Activated naive CD4-positive, alpha-beta T cell treated with anti-CD3 and anti-CD28 coated beads, Interleukin-2, amount 50 U/mL, for 16 hours (primary cell): ENCODE measurements at places on chromosomes 12 and 14.

- no peak for DNase-seq
Measured at GRCh38 chr12:65859519-65859918, 35.2 kb downstream of the HMGA2 start.

DNA sequence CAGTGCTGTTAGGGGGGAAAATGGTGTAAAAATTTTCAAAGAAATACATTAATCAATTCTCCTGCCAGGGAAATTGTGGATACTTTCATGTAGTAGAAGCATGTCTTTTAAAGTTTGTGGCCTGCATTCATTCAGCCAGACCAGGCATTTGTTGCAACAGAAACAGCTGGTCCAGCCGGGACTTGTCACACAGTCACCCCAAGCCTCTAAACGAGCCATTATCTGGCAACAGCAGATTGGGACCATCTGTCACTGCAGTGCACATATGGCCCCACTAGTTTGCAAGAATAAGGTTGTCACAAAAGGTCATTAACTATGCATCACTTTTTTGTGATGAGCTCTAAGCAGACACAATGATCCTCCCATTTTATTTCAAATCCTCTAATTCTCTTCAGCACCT lies 193.9 kb downstream of the PHLDA1 start:
- no peak for DNase-seq

DNA sequence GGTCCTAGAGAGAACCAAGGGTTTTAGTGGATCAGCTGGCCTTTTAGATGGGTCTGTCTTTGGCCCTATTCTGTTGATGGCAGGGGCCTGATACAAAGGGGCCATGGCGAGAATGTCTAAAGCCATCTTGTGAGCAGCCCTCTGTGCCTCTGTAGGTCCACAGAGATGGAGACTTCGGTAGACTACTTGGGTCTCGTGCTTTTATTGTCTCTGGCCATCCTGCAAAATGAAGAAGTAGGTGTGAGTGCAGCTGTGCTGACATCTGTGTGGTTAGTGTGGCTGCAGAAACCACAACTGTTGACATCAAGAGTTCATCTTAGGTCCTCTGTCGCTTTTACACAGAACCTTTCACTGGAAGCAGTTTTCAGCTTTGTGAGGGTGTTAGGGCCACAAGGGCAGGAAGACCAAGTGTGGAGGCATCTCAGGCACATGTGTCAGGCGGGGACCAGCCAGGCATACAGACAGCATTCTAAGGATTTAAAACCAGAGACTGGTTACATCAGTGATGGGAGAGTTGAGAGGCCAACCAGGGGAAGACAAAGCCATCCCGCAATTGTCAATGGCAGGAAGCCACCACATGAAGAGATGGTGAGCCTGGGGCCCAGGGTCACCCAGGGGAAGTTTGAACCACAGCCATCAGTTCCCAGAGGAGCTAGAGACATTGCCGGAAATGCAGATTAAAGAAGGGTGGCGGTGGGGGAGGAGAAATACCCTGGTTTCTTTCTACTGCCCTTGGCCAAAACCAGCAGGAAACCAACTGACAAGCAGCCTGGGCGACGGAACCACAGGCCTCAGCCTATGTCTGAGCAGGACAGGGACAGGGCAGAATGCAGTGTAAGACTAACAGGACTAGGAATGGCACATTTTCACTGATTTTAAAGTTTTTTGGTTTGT lies 13.0 kb upstream of the TPCN1 start:
- no peak for DNase-seq

DNA sequence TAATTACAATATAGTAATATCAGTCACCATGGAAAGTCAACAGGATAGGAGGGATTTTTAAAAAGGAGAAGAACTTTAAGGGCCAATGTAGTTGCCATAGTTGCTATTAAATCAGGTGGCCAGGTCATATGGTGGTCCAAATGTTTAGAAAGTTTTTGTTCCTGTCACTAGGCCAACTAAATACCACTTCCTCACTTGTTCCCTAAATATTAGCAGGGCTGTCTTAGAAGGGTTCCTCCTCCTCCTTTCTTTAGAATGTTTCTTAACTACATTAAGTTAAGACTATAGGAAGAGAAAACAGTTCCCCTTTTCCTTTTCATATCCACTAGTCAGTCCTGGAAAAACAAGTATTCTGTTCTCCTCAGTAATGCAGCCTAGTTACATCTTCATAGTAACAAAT lies 50.3 kb downstream of the MON2 start:
- DNase-seq, result no peak

DNA sequence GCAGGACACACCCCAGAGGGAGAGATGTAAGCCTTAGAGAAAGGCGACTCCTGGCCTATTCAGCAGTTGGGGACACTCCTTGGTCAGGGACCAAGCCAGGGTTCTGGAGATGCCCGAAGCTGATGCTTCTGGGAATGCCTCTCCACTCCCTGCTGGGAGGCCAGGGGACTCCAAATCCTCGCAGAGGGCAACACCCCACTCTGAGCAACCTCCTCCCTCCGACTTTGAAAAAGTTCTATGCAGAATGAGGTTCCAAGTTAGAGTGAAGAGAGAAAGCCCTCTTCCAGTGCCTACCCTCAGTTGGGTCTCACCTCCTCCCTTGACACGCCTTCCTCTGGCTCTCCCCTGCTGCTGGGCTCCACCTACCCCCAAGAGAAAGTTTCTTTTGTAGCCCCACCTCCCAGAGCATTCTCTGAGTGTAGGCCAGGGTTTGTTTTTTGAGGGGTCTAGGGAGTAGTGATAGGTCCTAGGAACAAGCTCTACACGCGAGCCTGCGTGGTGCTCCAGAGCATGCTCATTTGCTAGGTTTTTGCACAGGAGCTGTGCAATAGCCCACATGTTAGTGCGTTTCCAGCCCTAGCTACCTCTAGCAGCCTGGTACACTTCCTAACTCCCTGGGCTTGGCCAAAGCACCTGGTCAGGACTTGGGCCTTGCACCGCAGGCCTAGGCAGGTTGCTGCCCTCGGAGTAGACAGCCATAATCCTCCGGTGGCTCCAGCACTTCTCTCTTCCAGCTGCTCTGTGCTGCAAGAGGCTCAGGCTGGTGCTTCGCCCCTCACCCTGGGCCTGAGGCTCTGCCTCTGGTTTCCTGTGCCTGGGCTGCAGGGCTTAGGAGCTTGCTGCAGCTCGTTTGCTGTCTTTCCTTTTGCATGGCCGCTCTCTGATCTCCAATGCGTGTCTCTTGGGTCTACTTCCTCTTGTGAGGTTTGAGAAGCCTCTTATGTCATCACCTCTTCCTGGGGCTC lies 590 bp upstream of the CEBPE start:
- peak; percentile 25 for DNase-seq

DNA sequence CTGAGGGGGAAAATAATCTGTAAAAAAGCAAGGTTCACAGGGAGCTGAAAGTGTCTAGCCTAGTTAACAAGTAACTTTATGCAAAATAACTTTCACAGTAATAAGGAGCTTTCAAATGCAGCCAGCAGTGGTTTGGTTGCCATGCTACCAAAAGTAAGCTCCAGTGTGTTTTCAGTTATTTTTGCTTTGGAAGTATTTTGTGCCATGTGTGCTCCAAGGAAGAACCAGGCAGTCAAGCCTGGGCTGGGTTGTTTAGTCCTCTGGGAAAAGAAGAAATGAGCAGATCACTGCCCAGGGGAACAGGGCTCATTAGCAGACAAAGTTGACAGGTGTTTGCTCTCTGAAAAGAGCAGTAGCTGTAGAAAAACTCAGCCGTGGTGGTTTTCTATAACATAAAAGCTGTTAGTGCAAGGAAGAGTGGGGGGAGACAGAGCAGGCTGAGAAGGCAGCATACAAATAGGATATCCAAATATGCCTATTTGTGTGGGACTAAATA lies 92.8 kb upstream of the TMTC2 start:
- no peak for DNase-seq

DNA sequence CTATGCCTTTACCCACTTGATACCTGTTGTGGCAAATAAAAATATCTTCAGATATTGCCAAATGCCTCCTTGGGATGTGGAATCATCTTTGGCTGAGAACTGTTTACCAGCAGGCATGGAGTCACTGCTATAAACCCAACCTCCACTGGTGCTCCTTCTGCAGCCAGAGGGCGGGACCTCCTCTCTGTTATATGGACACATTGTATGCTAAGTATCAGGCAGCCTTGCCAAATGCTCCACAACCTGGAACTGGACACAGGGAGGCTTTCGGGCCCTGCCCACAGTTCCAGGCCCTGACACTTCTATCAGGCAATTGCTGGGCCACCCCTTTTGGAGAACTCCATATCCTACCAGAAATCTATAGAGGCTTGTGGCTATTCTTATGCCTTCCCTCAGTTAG lies 201.0 kb downstream of the TMX1 start:
- no peak for DNase-seq

DNA sequence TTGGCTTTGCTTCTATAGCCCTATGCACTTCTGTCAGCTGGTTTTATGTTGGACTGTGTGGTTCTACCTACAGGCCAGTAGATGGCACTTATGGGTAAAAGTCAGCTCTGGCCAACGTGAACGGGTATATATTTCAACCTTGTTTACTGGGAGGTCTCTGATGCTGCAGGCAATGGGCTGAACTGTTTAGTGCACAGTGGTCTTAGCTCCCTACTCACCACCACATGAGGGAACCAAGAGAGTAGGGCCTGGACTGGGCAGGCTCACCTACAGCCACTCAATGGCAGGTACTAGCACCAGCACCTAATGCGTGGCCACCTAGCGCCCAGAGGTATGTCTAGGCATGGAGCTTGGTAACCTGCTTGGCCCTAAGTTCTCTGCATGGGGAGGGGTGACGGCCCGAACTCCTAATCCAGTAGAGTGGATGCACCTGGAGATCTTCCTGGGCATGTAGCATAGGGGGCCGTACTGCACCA lies 481.8 kb downstream of the TMEM117 start:
- DNase-seq, result no peak

DNA sequence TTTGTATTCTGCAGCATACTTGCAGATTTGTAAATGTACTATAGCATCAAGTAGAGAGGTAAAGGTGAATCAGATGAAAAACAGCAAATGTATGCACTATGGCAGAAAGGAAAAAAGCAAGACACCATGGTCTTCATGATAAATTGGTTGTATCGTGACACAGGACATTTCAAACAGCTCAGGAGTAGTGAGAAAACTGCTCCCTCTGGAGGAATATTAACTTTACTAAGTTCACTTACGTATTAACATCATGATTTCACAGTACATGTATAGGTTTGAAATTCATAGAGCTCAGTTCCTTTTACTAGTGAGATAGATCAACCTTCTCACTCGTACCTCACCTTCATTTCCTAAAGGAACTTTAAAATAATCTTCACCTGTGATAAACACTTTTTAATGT lies 6.5 kb downstream of the MBIP start:
- DNase-seq, result no peak

- no peak for DNase-seq
Measured at GRCh38 chr12:81297601-81298000, 219.7 kb downstream of the ACSS3 start.

DNA sequence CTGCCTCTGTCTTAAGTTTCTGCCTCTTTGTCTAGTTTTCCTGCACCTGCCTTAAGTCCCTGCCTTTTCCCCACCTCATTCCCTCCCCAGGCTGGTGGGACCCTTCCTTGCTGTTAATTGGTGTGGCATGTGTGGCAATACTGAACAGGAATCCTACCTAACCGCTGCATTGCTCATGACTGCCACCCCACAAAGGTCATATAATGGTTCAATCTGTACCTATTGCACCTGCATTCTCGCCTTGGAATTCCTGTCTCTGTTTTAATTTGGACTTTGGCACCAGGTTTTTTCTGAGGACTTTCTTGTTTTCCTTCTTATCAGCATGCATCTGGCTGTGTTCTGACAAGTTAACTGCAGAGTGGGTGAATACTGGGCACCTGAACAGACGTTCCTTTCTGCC lies 966.2 kb upstream of the TMEM132C start:
- no peak for DNase-seq

DNA sequence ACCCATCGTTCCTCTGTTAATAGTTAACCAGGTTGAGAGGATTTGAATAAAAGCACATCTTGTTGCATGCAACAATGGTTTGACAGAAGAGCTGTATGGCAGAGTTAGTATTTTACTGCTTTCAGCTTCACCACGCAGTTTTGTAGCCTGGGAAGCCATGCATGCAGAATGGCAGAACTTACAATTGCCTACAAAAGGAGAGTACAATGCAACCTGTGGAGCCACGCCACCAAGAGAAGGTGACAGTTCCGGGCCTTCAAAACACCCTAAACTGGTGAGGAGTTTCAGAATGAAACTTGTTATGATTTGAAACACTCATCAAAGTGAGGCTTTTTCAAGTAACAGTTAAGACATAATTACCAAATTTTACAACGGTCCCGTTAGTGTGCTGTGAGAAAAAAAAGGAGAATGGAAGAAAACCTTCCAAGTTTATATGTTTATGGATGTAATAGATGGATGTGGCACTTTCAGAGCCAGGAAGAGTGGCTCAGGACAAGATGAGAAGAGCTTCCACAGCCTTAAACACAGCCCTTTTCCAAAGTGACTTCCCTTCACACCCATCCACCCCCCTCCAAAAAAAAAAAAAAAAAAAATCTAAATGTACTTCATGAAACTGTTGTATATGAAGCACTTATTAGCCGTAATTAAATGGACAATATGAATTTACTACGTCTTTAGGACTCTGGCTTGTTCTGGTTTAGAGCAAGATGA lies 158.7 kb downstream of the EGLN3 start:
- DNase-seq, result no peak

DNA sequence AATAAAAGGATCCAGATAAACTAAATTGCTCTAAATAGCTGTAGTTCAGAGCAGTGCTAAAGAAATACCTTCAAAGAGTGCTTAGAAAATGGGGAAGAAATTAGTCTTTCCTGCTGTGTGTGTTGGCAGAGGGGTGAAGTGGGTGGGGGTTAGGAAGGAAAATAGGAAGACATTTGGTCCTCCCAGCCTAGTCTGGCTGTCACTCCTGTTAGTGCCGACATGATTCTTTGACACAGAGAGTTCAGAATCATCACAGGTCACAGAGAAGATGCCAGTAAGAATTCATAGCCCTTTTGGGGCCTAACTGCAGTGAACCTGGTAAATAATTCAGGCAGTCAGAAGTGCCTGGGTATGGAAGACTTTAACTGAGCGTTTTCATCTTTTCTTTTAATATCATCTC lies 74.8 kb downstream of the FLRT2 start:
- no peak for DNase-seq

DNA sequence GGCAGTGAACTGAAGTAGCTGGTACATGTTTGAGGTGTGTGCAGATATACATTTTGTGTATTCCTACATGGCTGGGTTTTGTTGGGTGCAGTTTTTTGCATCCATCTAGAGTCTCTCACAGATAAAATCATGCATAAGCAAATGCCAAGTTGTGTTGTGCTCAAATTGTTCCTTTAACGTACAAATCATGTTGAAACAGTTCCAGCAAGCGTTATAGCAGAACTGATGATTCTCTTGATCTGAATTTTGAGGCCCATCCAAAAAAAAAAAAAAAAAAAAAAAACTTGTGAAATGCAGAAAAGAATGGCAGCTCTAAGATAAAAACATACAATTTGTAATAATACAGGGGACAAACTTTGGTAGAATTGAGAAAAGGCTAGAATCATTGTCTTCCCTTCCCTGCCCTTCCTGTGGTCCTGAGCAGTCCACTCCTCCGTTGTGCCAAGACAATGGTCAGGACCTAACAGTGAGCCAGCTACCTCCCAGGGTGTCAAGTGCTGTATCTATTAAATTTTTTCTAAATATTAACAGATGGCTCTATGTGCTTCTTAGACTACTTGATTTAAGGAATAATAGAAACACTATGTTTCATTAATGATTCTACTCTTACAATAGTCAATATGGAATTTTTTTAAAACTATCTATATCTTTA lies 122.1 kb downstream of the PLEKHA5 start:
- no peak for DNase-seq

- no peak for DNase-seq
Measured at GRCh38 chr12:22101749-22102243, 55.8 kb downstream of the CMAS start.
